ENCODE measurements at places on chromosomes 6 and 20. TPM values are rescaled to one million over a fixed set of nuclear protein-coding genes. Genes with fewer than 3 reads are reported as not detected.

CRISP3 gene
- total RNA-seq = not detected

INSM1 gene
- total RNA-seq = 332 TPM

POPDC3 gene
- 10.9 TPM for total RNA-seq

PTK7 gene
- total RNA-seq = 166 TPM

SLC25A27 gene
- total RNA-seq = 13.6 TPM

MTHFD1L gene
- total RNA-seq = 35.9 TPM

RAD21L1 gene
- not detected for total RNA-seq

TUBB2B gene
- total RNA-seq = 1,777 TPM

SLC35D3 gene
- not detected for total RNA-seq

BIRC7 gene
- not detected for total RNA-seq

SYS1 gene
- 17.7 TPM for total RNA-seq

CD40 gene
- 1.2 TPM for total RNA-seq

BPIFA1 gene
- total RNA-seq = not detected

ULBP3 gene
- total RNA-seq = 7.5 TPM

QRSL1 gene
- 10.2 TPM for total RNA-seq

CCN2 gene
- total RNA-seq = 1.2 TPM

LY6G6F gene
- not detected for total RNA-seq

PPT2 gene
- total RNA-seq = 55.1 TPM

CBLN4 gene
- total RNA-seq = not detected

PPP1R16B gene
- 5.3 TPM for total RNA-seq

DPPA5 gene
- not detected for total RNA-seq

OOEP gene
- not detected for total RNA-seq
